Endothelial cell of umbilical vein (primary cell): ENCODE measurements at places on chromosomes 1 and 21.
A peak's percentile ranks its signal among the peaks of the same experiment; 100 is the strongest.

GRCh38 chr1:226402739-226403165 is 5.1 kb downstream of the PARP1 start:
- no peak overlapping the region for H3K4me3 ChIP-seq
- DNase-seq = no peak
- peaks cover 20% of the 10 kb centered on the region for H3K4me1 ChIP-seq
- no peaks in the 10 kb centered on the region for H3K27me3 ChIP-seq
- no peak overlapping the region for H3K27ac ChIP-seq
- peaks cover 7% of the 10 kb centered on the region for H3K36me3 ChIP-seq

GRCh38 chr1:119797606-119798005 is 13.7 kb downstream of the REG4 start:
- no peaks in the 10 kb centered on the region for H3K4me1 ChIP-seq
- no peak for DNase-seq
- H3K27me3 ChIP-seq = peaks cover 1% of the 10 kb centered on the region
- H3K27ac ChIP-seq = no peak overlapping the region
- no peaks in the 10 kb centered on the region for H3K36me3 ChIP-seq
- H3K4me3 ChIP-seq = no peak overlapping the region

- H3K27ac ChIP-seq = no peak overlapping the region
- no peak overlapping the region for H3K4me3 ChIP-seq
- no peaks in the 10 kb centered on the region for H3K36me3 ChIP-seq
- H3K27me3 ChIP-seq = peaks cover 2% of the 10 kb centered on the region
- H3K4me1 ChIP-seq = no peaks in the 10 kb centered on the region
These were observed 25.5 kb downstream of the MYOM3 start for GRCh38 chr1:24086466-24086865.

DNA sequence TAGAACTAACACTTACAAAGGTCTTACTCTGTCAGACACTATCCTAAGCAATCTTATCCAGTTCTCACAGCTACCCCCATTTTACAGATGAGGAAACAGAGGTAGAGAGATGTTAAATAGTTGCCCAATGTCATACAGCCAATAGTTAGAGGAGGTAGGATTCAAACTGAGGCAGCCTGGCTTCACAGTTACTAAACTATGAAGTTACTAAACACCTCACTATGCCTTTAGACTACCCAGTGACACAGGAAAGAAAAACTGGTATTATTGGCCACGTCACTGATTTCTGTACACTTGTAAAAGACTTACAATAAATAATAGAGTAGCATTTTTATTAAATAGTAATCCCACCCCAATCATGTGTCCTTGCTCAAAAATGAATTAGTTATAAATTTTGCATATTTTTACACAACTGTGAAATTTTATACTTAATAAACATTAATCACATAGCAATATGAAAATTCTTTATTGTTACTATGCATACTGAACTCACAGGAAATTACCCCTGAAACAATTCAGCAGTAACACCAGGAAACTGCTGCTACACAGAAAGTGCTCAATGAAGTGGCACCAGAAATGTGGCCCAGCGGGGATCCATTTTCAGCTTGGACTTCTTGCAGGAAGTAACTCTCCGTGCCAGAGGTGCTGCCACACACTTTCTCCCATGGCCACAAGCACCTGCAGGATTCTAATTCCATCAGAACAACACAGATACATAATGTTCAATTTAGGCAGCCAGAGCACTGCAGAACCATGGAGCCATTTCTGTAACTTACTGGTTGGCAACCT is 69.4 kb downstream of the VAV3 start:
- no peak for DNase-seq
- H3K4me1 ChIP-seq = no peaks in the 10 kb centered on the region
- no peak overlapping the region for H3K4me3 ChIP-seq

DNA sequence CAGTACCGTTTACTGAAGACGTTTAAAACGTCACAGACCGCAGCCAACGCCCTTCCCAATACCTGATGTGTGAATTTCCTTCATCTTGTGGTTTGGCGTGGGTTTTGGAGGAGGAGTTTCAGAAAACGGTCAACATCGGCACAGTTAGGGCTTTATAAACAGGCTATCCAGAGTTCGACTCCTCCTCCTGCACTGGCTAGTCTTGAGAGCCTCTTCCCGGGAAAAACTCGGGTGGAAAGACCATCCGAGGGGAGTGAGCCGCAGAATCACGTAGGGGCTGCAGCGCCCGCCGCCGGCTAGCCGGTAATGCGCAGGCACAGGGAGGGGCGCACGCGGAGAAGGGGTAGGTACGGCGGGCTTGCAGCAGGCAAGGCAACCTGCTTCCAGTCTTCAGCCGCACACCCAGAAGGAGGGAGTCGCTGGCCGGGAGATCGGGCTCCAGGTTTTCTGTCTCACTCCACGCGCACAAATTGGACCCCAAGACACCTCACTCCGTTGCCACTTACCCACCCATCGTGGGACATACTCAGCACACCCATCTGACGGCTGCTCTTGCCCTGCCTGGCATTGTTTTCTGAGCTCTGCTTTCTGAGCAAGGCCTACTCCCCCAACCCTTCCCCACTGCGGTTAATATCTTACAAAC is 25.4 kb downstream of the SLC19A2 start:
- H3K27ac ChIP-seq = no peak overlapping the region
- DNase-seq = peak; percentile 12
- H3K27me3 ChIP-seq = no peaks in the 10 kb centered on the region
- peaks cover 3% of the 10 kb centered on the region for H3K4me1 ChIP-seq

GRCh38 chr21:29523646-29524045 is 224.9 kb downstream of the BACH1 start:
- H3K27me3 ChIP-seq = no peaks in the 10 kb centered on the region
- H3K4me1 ChIP-seq = no peaks in the 10 kb centered on the region
- no peak overlapping the region for H3K4me3 ChIP-seq
- no peak overlapping the region for H3K27ac ChIP-seq
- no peak for DNase-seq
- no peaks in the 10 kb centered on the region for H3K36me3 ChIP-seq

DNA sequence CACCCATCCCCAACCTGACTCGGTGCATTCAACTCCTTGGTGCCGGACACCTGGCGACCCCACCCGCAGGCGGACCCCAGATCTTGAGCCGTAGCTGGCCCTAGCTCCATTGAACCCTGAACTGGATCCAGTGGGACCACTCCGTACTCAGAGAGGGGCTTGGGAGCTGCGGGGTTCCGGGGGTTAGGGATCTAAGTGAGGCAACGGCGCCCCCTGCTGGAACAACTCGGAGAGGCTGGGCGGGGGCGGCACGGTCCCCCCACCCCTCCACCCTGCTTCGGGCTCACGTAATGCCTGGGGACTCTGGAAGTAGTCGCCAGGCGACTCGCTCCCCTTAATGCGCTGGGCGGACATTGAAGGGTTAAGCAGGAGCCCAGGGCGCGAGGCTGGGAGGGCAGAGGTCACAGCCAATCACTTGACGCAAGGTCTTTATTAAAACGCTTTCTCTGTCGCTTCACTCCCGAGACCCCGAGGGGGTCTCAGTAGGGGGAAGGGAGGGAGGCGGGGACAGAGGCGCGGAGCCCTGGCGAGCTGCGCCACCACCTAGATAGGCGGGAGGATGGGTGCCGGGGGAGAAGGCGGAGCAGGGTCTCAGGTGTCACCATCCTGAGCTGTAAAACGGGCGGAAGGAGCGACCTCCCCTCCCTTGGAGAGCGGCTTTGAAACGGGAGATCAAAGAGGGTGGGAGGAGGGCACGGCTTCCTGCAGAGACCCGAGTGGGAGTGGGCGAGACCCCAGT is 704 bp upstream of the CRABP2 start:
- H3K4me3 ChIP-seq = no peak overlapping the region
- H3K4me1 ChIP-seq = peaks cover 19% of the 10 kb centered on the region
- no peaks in the 10 kb centered on the region for H3K27me3 ChIP-seq
- peak; percentile 57 for DNase-seq
- H3K27ac ChIP-seq = no peak overlapping the region
- no peaks in the 10 kb centered on the region for H3K36me3 ChIP-seq

DNA sequence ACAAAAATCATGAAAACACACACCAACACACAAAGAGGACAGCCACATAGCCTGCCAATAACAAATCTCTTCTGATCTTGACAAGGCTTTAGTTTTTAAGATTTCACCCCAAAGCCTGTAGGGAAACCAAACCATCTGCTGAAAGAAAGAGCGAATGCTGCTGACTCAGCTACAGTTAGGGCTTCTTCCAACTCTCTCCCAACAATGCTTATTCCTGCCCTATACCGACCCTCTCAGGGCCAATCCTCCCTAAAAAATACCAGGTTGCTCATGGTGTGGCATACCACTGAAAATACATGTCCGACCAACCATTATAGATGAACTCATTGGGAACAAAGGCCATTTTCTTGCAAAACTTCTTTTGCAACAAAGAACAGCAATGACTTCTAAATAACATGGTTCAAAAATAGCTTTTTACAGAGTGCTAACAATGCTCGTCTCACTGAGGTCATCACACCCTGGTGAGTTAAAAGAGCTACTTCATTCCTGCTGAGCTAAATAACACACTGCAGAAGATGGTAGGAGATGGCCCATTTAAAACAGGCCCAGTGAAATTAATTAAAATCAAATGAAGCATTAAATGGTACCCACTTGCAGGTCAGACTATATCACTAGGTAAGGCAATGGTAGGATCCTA is 86.1 kb downstream of the KIAA0319L start:
- no peak overlapping the region for H3K27ac ChIP-seq
- H3K4me1 ChIP-seq = peaks cover 5% of the 10 kb centered on the region
- no peak for DNase-seq
- H3K4me3 ChIP-seq = no peak overlapping the region

- H3K27me3 ChIP-seq = no peaks in the 10 kb centered on the region
- H3K4me3 ChIP-seq = no peak overlapping the region
- no peak for DNase-seq
- H3K4me1 ChIP-seq = no peaks in the 10 kb centered on the region
These were observed 111.0 kb upstream of the RAB4A start for GRCh38 chr1:229159668-229160544.

DNA sequence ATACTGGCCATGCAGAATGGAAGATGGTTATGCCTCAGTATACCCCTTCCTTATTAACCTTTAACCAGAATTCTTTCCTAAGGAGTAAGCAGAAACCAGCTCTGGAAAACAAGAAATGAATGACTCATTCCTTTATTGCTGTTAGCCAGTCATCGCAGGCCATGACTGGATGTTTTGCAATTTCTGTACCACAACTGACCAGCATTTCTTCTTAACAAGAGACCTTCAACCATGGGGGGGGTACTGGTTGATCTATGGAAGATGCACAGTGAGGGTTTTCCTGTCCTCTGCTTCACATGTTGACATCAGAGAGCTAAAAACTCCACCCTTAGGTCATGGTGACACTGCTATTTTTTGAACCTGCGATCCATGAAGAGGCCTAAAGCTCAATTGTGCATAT is 28.0 kb upstream of the RNF2 start:
- peak; percentile 47 for DNase-seq
- no peaks in the 10 kb centered on the region for H3K27me3 ChIP-seq
- no peak overlapping the region for H3K4me3 ChIP-seq
- no peaks in the 10 kb centered on the region for H3K36me3 ChIP-seq
- no peaks in the 10 kb centered on the region for H3K4me1 ChIP-seq

DNA sequence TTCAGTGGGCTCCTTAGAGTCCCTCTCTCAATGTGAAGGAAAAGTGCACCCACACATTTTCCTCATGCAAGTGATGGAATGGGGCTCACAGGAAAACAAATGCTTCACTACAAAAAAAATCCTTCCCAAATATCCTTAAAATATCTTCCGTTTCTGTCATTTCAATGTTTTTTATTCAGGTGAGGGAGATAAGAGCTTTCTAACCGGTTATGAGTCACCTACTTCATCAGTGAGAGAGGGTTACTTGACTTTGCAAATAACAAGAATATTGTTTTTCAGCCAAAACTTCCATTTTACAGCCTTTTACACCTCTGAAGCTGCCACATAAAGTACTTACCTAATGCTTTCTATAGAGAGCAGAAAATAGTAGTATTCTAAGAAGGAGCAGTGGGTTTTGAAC is 98.3 kb upstream of the CD55 start:
- DNase-seq = no peak
- H3K4me1 ChIP-seq = peaks cover 20% of the 10 kb centered on the region
- H3K4me3 ChIP-seq = no peak overlapping the region
- H3K36me3 ChIP-seq = no peaks in the 10 kb centered on the region
- no peaks in the 10 kb centered on the region for H3K27me3 ChIP-seq
- no peak overlapping the region for H3K27ac ChIP-seq

- no peaks in the 10 kb centered on the region for H3K36me3 ChIP-seq
- peaks cover 21% of the 10 kb centered on the region for H3K4me1 ChIP-seq
- H3K27ac ChIP-seq = no peak within 1 kb of the TSS
- no peaks in the 10 kb centered on the region for H3K27me3 ChIP-seq
- no peak within 1 kb of the TSS for H3K4me3 ChIP-seq
These were observed at the start of gene S100A4 for GRCh38 chr1:153545067-153546055. TSS of gene S100A4 (minus strand) at chr1:153545806. CDS start at chr1:153544794, 1,012 bp downstream.

- H3K4me1 ChIP-seq = peaks cover 23% of the 10 kb centered on the region
- peaks cover 17% of the 10 kb centered on the region for H3K27me3 ChIP-seq
- peak; percentile 43 for DNase-seq
- no peaks in the 10 kb centered on the region for H3K36me3 ChIP-seq
- H3K4me3 ChIP-seq = no peak overlapping the region
- no peak overlapping the region for H3K27ac ChIP-seq
These were observed 35.8 kb upstream of the H6PD start for GRCh38 chr1:9198538-9199361.

DNA sequence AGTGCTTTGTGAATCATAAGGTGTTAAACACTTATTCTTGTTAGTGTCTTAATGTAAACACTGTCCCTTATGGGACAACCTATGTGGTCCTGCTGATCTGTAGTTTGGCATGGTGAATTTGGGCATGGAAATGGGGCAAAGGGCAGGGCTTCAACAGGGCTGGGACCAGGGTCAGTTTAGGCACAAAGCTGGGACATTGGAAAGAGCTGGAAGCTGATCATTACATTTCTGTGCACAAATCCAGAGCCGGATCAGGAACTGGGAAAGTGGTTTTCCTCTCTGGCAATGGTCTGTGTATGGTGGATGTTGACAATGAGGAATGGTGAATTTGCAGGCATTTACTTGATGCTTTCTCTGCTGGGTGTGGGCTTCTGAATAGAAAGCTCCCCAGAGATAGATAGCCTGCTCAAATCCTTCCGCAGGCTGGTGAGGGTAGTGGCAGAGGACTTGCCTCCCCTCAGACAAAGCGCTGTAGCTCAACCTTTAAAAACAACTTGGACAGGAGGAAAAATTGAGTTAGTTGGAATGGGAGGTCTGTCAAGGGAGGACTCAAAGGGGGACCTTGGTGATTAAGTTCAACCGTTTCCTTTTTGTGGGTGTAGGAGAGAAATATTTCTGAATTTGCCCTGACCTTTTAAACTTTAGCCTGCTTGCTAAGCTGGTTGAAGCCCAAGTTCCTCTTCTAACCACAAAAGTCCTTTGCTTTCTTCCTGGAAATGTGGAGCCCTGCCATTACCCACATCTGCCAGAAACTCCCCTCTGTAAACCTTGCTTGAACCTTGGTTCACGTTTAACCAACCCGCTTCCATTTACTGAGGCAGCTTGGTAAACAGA is 35.3 kb downstream of the HLX start:
- H3K4me3 ChIP-seq = no peak overlapping the region
- H3K36me3 ChIP-seq = no peaks in the 10 kb centered on the region
- no peak overlapping the region for H3K27ac ChIP-seq
- H3K27me3 ChIP-seq = peaks cover 3% of the 10 kb centered on the region
- H3K4me1 ChIP-seq = no peaks in the 10 kb centered on the region
